NCI-H524 treated with DMSO at 0.1 percent for 48 hours (cell line): ENCODE measurements at places on chromosomes 1 and 21.
A peak's percentile ranks its signal among the peaks of the same experiment; 100 is the strongest.

GRCh38 chr1:98058676-98059075 is 137.8 kb upstream of the DPYD start:
- DNase-seq: no peak

- DNase-seq: no peak
Observed at GRCh38 chr1:218705391-218705790, 360.3 kb downstream of the TGFB2 start.

- no peak for DNase-seq
Observed at GRCh38 chr21:24976238-24976637, 631.0 kb downstream of the MRPL39 start.

GRCh38 chr1:24751833-24752232 is 6.6 kb downstream of the CLIC4 start:
- no peak for DNase-seq

DNA sequence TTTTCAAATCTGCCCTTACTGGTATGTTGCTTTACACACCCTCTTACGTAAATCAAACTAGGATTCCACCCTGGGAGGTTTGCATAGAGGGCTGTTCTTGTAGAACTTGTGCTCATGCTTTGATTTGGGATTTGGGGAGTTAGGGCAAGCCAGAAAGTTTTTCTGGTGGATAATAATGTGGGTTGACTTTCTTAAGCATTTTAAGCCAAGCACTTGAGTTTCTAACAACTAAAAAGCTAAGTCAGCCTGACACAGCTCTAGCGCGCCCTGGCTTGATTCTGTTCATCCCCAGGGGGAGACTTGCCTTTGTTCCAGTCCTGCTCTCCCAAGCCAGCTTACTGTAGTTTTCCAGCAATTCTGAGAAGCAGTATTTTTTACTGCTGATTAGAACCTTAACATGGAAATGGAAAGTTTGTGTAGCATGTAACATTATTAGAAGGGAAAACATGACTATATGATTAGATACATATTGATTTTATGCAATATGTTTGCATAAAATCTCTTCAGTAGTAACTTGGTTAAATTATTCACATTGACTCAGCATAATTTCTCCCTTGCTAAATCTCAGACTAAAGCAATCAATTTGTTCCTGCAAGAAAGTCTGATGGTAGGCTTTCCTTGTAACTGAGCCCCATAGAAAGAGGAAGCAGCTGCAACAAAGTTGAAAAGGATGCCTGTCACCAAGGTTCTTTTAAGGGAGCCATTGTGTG is 11.0 kb upstream of the PGD start:
- no peak for DNase-seq

DNA sequence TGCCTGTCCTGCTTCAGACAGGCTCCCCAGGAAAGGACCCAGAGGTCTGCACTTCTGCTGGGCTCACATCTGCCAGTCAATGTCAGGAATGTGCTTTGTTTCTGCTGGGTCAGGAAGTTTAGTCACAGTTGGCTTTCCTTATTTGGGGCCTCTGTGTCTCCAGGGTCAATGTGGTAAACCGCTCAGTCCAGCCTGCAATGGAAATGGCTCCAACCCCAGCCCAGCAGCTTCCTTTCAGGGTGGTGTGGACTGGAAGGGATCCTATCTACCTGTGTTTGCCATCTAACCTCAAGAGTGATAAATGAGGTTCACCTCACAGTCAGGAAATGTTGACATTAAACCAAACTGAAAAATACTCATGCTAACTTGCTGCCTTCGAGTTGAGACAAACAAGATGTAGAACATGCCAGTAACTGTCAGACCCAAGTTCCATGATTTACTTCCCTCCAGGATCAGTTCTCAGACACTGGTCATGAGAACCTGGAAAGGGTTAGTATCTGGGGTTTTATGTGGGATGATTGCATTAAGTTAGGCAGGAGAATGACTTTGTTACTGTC is 20.3 kb downstream of the ENO1 start:
- no peak for DNase-seq

DNA sequence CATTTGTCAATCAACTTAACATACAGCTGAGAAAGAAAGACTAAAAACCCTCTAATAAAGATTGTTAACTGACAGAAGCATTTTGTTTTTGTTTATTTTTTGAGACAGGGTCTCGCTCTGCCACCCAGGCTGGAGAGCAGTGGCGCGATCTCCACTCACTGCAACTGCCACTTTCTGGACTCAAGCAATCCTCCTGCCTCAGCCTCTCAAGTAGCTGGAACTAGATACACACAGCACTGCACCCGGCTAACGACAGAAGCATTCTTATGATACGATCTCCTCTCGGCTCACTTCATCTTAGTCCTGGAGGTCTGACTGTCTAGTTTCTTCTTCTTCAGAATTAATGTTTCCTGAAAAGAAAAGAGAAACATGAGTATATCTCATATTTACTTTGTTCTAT is 23.5 kb downstream of the RSPH1 start:
- DNase-seq: no peak

GRCh38 chr1:169060919-169061639 is 45.4 kb upstream of the ATP1B1 start:
- DNase-seq: no peak

GRCh38 chr1:148367596-148367995 is 115.5 kb downstream of the PPIAL4G start:
- DNase-seq: no peak

DNA sequence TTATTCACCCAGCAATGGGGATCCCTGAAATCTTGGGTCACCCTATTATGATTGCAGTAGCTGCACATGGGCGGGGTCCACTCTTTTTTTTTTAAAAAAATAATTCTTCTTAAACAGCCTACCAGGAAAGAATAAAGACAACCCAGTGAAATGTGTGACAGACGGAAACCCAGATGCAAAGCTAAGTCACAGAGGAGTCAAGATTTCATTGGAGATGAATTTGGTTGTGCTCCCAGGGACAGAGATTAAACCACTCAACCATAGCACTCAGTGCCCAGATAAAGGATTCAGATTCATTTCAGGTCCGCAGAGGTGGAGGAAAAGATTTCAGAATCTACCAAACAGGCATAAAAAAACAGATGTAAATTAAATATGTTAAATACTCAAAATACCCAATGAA is 583.5 kb upstream of the ZP4 start:
- DNase-seq: no peak

DNA sequence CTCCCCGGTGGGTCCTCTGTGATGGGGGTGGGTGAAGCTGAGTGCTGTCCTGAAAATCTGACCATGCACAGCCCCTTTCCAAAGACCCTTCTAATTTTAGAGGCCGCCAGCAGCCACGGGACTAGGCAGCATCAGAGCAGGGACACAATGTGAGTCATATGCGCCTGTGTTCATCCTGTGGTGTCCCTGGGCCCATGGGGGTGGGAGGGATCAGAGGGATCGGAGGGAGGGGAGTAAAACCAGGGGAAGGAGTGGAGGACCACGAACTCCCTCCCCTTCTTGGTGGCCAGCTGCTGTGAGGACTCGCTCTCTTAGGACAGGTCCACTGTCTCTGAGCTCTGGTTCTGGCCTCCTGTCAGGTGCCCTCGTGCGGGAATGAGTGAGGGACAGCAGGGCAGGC is 61.5 kb downstream of the ADARB1 start:
- DNase-seq: no peak

DNA sequence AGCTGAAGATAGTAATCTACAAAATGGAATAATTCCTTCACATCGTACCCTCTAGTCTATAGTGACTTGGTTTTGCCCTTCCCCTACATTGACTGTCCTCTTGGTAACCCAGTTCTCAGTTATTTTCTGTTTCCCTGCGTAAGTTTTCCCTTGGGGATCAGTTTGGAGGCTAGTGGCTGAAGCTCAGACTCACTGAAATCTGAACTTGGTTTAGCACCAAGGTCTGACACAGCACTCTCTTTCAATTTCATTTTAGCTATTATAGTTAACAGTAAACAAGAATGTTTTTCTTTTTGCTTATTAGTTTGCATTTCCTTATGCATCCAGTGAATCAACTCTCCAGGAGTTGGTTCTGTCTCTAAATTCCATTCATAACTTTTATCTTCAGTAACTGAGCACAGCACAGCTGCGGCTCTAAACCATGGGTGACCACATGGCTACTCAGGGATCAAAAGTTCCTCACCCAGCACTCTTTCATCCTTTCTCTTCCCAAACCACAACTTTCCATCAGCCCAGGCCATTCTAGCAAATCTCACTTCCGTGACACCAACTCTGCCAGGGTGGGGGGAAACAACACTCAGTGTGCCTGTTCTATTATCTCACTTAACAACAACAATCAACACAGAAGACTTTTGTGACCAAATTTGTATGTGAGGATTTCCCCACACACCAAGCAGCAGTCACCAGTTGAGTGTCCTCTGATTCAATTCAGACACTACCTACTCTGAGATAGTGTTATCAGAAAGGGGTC is 17.6 kb upstream of the IFI6 start:
- no peak for DNase-seq

GRCh38 chr21:23936224-23936623 is 1671.1 kb downstream of the MRPL39 start:
- DNase-seq: peak; percentile 3

GRCh38 chr21:39350094-39351005 is 1.5 kb upstream of the HMGN1 start:
- DNase-seq: no peak

DNA sequence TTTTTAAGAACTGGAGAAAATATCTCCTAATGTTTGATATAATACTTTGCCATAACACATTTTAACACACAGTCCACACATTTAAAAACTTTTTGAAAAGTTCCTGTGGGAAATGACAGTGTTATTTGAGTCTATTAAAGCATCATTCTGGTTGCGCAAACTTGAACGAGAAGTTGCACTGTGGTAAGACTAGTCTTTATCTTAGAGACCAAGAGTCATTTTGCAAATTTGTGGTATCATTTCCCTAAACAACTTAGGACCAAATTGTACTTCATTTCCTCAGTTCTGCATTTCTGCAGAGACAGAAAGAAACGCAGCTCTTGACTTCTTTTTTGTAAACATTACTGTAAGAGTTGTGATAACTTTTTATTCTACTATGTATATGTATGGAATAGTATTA is at the start of gene RGS18:
TSS of gene RGS18 (plus strand) at position 282 of the 400 bp plus-strand sequence. CDS start 176 bp downstream, outside the sequence.
- DNase-seq: no peak

- DNase-seq: no peak
Observed at GRCh38 chr1:232973652-232974611, 23.5 kb downstream of the NTPCR start.

DNA sequence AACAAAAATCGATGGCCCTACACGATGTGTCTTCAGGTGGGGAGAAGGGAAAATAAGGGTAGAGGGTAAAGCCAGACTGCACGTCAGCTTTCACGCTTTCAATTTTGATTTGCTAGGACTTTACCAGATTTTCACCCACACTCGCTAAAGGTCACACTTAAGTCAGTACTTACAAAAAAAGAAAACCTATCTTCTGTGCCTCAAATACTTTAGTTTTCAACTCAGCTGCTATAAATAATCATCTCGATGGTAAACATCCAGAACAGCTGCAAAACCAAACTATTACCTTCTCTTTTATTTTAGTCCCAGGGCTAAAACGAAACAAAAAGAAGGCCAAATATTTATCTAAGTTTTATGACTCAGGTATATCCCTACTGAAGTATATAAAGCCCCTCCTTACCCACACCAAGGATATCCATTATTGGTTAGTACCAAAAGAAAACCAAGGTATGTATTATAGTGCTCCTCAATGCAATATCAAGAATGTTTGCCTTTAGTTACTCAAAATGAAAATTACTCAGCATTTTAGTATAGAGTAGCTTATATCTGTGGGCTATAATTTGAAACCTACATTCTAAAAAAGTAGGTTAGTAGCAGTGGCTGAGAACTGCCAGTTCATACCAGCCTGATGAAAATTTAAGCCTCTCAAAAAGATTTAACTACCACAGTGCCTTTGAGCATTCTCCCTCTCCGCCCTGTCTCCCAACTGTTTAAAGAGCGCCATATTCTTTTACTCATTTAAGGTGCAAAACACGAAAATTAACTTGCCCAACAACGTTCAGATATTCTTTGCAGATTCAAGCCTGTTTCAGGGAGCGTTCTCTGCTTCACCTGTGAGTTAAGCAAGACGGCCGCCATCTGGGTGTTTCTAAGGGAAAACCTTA is 1.5 kb downstream of the CSDE1 start:
- no peak for DNase-seq

- no peak for DNase-seq
Observed at GRCh38 chr1:178470411-178470960, 26.3 kb downstream of the CLEC20A start.

DNA sequence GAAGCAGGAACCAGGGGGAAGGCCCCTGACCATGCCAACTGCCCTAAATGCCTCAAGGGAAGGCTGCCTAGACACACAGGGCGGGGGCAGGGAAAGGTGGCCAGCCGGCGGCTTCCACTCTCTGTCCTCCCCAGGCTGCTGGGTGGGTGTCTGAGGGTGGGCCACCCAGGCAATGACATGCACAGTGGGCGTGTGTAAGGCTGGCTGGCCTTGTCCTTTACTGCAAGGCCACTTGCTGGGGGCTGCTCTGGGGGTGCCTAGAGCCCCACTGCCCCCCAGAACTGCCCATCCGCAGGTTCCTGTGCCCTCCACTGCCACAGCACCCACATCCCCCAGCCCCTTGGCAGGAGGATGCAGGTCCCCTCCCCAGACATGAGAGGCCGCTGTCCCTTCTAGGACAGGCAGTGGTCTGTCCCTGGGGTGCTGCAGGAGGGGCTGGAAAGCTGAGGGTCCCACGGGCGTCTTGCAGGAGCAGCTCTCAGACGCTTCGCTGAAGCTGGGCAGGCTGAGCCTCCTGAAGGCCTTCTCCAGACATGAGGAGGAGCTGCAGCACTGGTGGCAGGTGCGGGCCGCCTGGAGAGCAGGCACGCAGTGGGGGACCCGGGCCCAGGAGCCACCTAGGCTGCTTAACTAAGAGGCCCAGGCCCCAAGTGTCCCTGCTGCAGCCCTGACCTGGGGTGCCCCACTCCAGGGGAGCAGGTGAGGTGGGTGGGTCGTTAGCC is 10.1 kb downstream of the CCDC27 start:
- DNase-seq: no peak

GRCh38 chr1:153444078-153444477 is 16.4 kb downstream of the S100A7 start:
- DNase-seq: no peak

DNA sequence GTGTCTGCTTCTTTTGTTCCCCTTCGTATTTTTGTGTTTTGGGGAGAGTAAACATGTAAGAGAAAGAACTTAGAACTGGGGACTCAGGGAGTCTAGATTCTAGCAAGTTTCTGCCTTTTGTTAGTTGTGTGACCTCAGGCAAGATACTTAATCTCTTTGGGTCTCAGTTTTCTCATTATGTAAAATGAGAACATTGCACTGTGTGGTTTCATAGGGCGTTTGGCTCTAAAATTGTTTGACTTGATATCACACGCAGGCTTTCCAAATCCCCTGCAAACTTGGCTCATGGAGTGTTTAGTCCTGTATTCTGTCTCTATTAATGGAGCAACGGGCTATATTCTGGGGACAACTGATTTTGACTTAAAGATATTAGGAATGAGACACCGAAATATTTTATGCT is 57.7 kb downstream of the NTNG1 start:
- DNase-seq: no peak

- peak; percentile 97 for DNase-seq
Observed at GRCh38 chr1:41464885-41465284, 19.6 kb downstream of the EDN2 start.
